Activated T-cell treated with anti-CD3 and anti-CD28 coated beads, Interleukin-2, amount 50 U/mL, for 48 hours (primary cell): ENCODE measurements at places on chromosomes 5 and 9.

- no peak for DNase-seq
These were observed 26.0 kb upstream of the GHR start for GRCh38 chr5:42397267-42397666.

DNA sequence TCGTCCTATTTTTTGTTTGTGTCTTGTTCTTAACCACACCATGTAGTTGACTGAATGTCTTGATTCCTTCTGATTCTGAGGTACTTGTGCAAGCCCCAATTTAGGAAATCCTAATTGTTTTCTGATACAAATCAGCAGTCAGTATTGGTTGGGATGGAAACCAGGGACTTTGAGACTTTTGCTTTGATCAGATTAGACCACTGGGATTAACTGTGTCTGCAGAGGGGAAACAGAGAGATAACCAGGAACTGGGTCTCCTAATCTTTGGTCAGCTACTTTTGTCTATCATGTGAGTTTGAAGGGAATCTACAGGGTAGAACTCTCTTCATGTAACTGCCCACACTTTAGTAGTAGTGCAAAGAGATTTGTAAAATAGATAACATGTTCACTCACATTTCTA, 173.8 kb upstream of the POC5 start:
- DNase-seq = no peak

- no peak for DNase-seq
These were observed 85.0 kb upstream of the IRX4 start for GRCh38 chr5:1967736-1968135.

DNA sequence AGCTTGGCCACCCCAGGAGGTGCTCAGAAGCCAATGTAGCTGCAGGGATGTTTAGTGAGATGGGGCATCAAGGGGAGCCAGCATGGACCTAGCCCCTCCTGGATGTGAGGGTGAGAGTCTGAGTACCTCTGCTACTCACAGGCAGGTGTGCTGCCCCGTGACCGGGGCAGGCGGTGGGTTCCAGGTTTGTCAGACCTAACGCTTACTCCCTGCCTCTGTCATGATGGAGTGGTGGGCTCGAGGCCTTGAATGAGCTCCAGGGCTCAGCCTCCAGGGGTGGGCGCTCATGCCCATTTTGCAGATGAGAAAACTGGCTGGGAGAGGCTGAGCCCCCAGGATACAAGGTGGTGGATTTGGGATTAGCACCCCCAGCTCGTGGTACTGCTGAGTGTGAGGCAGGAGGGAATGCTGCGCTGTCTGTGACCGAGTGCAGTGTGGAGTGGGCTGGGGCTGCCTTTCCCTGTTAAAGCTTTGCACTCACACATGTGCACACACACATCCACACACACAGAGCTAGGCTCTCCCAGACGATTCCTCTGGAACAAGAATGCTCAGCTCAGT, 1.5 kb downstream of the RXRA start:
- no peak for DNase-seq

GRCh38 chr5:35026280-35026840, 21.4 kb downstream of the AGXT2 start:
- DNase-seq = no peak

DNA sequence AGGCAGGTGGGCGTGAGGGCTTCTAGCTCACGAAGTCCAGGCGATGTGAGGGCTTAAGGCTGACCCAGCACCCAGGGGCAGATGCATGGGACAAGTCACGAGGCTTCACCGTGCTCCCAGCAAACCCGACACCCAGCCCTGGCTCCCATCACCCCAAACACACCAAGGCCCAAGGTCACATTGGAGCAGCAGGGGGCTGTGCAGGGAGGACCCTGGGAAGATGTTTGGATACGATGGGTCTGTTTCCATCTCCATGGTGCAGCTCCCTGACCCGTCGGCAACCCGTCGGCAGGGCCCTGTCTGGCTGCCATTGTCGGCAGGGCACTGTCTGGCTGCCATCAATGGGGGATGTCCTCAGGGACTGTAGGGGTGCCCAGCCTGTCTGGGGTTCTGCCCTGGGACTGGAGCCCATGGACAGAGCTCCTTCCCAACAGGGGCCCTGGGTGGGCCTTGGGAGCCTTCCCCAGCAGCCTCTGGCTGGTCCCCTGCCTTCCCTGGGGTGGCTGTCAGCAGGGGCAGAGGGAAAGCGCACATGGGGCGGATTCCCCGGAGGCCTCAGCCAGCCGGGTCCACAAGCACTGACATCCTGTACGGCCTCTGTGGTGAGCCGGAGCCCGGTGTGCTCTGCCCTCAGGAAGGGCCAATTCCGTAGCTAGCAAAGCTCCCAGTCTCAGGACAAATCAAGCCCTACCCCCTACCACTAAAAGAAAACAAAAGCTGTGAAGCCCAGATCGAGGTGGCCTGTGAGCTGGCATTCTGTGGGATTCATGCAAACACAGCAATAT, 47.1 kb downstream of the NACC2 start:
- no peak for DNase-seq

- DNase-seq = no peak
These were observed 23.9 kb downstream of the RNF130 start for GRCh38 chr5:180047667-180048066.

DNA sequence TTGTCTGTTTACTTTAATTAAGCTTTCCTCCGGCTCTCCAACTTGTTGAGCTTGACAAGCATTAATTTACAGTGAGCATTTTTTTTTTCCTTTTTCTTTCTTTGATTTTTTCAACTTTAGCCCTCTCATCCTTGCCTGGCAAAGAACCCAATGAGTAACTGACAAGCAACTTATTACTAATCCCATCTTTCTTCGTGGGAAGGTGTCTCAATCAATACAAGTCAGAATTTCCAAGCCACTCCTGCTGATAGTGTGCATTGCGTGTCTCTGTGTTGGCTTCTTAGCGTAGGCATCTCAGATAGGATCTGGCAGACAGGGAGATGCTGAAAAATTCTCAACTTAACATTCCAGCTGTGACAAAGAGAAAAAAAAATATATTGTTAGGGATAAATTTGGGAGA, 527.7 kb upstream of the WWC1 start:
- no peak for DNase-seq

GRCh38 chr9:122145592-122145863, 14.1 kb downstream of the NDUFA8 start:
- no peak for DNase-seq
